Osteoblast (primary cell): ENCODE measurements at places on chromosomes 2 and 18. TPM values are rescaled to one million over a fixed set of nuclear protein-coding genes. Genes with fewer than 3 reads are reported as not detected.

Gene SERPINB2
- 0.72 and 1.8 TPM in 2 replicates for total RNA-seq

- DNase-seq: no peak
Observed at GRCh38 chr2:40224318-40224717, 227.6 kb downstream of the SLC8A1 start.

- DNase-seq: no peak
Observed at GRCh38 chr18:28099237-28099636, 77.7 kb downstream of the CDH2 start.

DNA sequence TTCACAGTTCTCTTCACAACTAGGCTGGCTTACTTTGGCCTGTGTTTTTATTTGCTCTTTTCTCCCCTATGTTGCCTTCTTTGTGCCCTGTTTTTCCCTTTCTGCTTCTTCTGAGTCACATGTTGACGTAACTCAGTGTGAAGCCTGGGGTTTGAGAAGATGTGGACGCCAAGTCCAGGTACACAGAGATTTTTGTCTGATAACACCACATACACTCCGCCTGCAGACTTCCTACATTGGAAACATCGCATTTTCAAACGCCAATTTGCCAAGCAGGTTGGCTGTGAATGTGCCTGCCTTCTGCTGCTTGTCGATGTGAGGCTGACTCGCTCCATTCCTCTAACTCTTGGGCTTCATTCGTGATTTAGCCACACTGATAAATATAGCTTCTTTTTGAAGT is 62.6 kb upstream of the FN1 start:
- no peak for DNase-seq

DNA sequence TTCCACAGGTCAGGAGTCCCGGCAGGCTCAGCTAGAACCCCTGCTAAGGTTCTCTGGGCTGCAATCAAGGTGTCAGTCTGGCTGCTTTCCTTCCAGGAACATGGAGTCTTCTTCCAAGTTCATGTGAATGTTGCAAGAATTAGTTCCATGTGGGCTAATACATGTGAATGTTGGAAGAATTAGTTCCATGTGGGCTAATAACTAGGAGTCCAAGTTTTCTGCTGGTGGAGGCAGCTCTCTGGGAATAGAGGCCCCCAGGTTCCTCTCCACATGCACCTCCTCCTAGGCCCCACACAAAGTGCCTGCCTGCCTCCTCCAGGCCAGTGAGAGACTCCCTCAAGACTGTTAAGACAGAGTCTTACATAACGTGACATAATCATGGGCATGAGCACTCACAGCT is 140.8 kb upstream of the SLC35G4 start:
- no peak for DNase-seq

DNA sequence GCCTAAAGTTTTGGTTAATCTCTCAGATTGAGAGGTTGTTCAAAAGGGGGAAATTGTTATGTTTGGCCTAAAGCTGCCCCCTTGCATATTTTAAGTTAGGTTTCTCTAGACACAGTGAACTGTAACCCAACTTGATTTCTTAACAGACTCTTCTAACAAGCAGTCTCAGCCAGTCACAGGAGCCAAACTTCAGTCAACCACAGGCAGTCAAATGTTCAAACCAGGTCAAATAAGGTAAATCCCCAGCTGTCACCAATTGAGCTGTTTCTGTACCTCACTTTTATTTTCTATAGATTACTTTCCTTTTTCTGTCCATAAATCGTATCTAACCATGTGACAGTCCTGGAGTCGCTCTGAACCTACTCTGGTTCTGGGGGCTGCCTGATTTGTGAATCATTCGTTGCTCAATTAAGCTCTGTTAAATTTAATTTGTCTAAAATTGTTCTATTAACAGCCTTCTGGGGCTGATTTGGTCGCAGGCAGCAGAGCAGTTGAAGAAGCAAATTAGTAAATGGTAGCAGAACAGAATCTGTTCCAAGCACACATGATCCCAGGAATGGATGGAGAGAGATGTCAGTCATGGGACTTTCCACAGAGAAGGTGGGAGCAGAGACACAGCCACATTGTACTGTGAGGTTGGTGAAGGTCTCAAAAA is 16.4 kb upstream of the NFU1 start:
- DNase-seq: peak; percentile 5
